IMR-90 (cell line): ENCODE measurements at places on chromosomes 3 and 15. TPM values are rescaled to one million over a fixed set of nuclear protein-coding genes. Genes with fewer than 3 reads are reported as not detected.

DNA sequence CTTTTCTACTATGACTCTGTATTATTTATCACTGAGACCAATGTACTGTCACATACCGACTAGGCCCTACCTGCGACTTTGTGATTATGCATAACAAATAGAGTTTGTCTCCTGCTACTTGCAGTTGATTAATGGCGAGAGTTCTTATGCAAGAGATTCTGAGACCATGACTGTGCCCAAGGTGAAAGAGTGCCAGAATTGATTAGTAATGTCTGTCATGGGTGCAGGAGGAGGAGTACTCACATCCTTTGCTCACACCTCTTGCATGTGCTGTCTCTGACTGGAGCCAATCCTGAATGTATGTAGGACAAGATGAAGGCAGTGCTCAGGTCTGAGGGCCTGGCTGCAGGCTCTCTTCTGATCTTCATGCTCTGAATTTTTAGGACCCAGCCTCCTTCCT is 260.7 kb downstream of the THSD4 start:
- DNase-seq = peak; percentile 36

Gene DLEC1
- total RNA-seq = not detected in 2 replicates

DNA sequence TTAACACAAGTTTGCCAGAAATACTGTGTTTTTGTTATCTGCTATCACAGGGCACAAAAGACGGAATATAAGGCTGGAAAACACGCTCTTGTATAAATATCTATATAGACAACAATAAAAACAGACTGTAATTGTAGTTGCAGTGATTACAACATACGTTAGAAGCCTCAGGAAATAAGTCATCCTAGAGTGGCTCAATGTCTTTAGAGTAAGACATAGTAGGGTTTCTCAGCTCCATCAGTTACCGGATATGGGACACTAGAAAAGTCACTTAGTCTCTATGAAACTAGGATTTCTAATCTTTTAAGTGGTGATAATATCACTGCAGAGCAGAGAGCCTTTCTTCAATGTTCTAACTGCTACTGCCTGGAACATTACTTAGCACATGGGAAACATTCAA is 208.8 kb downstream of the STAG1 start:
- DNase-seq = peak; percentile 45

Gene CYP11A1
- total RNA-seq = 0.18 and 0.28 TPM in 2 replicates

- peak; percentile 17 for DNase-seq
These were observed 202.1 kb downstream of the NLGN1 start for GRCh38 chr3:173599673-173600072.

- no peak for DNase-seq
These were observed 25.6 kb downstream of the TMEM207 start for GRCh38 chr3:190424108-190424477.

Gene LTK
- total RNA-seq = 0.18 and 0.28 TPM in 2 replicates

DNA sequence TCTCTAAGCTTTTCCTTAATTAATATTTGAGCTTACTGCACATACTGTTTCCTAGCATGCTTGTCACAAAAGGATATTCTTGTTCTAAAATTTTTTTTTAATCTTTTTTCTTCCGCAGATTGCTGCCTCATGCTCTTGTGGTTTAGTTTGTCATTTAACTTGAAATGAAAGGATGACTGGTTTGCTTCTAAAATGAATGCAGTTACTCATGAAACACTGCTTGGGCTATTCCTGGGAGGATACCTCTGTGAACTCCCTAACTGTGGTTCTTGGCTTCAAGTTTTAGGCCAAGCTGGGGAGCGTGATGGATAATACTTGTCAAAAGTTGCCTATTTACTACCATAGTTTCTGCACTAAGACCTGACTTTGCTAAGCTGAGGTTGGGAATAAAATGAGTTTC is 64.0 kb downstream of the USP13 start:
- peak; percentile 93 for DNase-seq

DNA sequence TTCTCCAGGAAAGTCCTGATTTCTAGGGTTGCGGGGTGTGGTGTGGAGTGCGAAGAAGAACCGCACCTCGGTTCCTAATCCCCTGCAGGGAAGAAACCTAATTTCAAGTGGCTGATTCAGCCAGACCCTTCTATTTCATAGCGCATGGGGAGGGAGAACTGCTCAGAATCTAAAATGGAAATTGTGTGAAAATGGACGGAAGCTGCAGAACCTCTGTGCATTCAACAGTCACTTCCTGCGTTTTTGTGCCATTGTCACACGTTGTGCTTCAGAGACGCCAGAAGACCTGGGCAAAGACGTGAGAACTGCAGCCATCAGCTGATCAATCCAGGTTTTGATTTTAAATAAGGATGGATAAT is 1.2 kb downstream of the SIDT1 start:
- no peak for DNase-seq

Gene RBP2
- not detected in 2 replicates for total RNA-seq

DNA sequence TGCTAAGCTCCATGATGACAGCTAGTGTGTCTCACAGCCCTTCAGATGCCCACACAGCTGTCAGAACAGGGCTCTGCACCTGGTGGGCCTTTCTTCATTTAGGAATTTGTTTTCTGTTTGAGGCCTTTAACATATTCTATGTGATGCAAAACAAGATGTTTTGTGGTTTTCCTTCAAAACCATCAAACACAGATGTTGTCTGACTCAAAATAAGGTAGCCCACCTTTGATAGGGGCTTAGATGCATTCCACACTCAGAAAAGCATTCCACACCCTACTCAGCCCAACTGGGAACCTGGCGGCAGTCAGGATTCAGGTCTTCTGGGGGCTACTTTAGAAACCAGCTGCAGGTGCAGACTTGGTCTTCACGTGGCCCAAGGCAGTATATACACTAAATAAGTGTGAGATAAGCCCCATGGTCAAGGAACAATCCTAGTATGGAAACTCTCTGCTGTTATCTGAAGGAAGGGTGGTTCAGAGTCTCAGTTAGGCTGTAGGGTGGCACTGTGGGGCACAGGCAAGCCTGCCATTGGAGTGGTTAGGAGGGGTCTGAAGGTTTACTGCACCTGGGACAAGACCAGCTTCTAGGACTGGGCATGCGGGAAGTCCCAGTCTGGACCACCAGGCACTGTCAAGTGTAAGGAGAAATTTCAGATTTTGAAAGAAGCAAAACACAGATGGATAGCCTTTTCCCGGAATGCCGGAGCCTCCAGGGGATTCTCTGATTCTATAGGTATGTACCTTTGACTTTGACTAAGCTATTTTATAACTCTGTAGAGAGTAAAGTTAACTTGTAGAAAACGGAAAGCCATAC is 20.1 kb downstream of the LRRC2 start:
- DNase-seq = no peak
